ENCODE measurements at places on chromosomes 5 and 9. TPM values are rescaled to one million over a fixed set of nuclear protein-coding genes. Genes with fewer than 3 reads are reported as not detected.

STPG3 gene
- not detected for total RNA-seq

TRMT10B gene
- total RNA-seq = 3.6 TPM

RGS7BP gene
- 0.36 TPM for total RNA-seq

SETX gene
- total RNA-seq = 33.4 TPM

KLF9 gene
- total RNA-seq = 44.4 TPM

LCN10 gene
- not detected for total RNA-seq

MTX3 gene
- 5.4 TPM for total RNA-seq

PCDHGA10 gene
- total RNA-seq = 5.0 TPM

CCDC152 gene
- total RNA-seq = 2.3 TPM

FOXD4 gene
- total RNA-seq = not detected

RELL2 gene
- 5.8 TPM for total RNA-seq

GPR150 gene
- total RNA-seq = 0.54 TPM

SEMA5A gene
- total RNA-seq = 95.6 TPM

MPDZ gene
- total RNA-seq = 28.0 TPM

PTGER4 gene
- 36.9 TPM for total RNA-seq

GPSM1 gene
- 35.8 TPM for total RNA-seq

LCN2 gene
- total RNA-seq = not detected

IFNA2 gene
- not detected for total RNA-seq

PRRX2 gene
- 8.3 TPM for total RNA-seq

MAST4 gene
- 15.9 TPM for total RNA-seq

VPS13A gene
- total RNA-seq = 11.7 TPM

C1QTNF2 gene
- total RNA-seq = 0.16 TPM

IL9 gene
- total RNA-seq = not detected

TLX3 gene
- not detected for total RNA-seq

SLC36A2 gene
- not detected for total RNA-seq

GEMIN5 gene
- total RNA-seq = 11.2 TPM

CCDC183 gene
- total RNA-seq = 0.18 TPM

AK6 gene
- 15.2 TPM for total RNA-seq

SPATA6L gene
- 0.16 TPM for total RNA-seq

PLAA gene
- 42.8 TPM for total RNA-seq

NEUROG1 gene
- not detected for total RNA-seq

IFNK gene
- not detected for total RNA-seq

PKD2L2 gene
- total RNA-seq = not detected

ITGA1 gene
- 15.6 TPM for total RNA-seq

LIX1 gene
- not detected for total RNA-seq

Data from cardiac atrium fibroblast (primary cell).